ENCODE measurements at places on chromosomes 5 and 9.

GRCh38 chr5:111641533-111642233 is 115.3 kb downstream of the NREP start:
- peak; percentile 76 for DNase-seq

- no peak for DNase-seq
Observed at GRCh38 chr5:116076496-116076895, 8.3 kb upstream of the COMMD10 start.

DNA sequence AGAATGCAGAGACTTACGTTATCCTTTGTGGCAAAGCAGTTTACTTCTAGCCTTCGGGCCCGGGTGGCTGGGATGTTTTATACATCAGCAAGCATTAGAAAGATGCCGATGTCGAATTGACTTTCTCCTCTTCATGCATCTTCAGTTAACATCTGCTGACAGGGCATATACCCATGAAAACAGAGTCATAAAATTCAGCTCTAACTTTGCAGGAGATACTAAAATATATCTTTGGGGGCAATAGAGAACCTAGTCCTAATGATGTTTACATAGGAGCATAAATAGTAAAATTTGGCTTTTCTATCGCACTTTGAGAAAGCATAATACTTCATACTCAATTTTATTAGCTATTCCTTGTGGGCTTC is 247.9 kb downstream of the PRELID2 start:
- DNase-seq: no peak

DNA sequence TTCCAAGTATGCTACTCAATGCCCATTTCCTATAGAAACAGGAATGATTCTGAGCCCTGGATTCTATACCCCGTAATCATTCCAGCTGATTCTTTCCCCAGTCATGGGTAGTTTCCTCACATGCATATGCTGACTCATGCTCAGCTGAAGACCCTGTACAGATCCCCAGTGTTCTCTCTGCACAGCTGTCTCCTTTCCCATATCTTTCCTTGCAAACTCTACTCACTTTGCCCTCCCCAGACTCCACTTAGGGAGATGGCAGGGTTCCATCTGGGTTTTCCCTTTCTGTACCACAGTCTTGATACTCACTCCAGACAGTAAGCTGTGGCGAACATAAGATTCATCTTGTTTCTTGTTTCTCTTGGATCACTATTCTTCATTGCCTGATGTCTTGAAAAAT is 357.6 kb downstream of the RAB3C start:
- peak; percentile 54 for DNase-seq

DNA sequence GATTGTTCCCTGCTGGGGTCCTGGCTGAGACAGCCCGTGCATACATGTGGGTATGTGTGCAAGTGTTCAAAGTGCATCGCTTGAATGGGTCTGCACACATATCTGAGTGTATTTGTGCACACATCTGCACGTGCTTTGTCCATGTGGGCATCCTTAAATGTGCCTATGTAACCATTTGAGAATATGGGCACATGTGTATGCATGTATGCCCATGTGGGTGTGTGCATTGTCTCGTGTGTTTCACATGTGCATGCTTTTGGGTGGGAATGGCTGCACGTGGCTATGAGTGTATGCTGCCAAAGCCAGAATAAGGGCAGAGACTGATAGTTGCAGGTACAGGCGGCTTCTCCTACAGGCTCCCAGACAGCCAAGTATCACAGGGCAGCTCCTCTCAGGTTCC is 107.3 kb downstream of the LHX2 start:
- no peak for DNase-seq

GRCh38 chr9:136438548-136439480 is 831 bp downstream of the INPP5E start:
- peak; percentile 52 for DNase-seq

- no peak for DNase-seq
Observed at GRCh38 chr9:117494401-117495090, 79.7 kb upstream of the ASTN2 start.

GRCh38 chr5:120808135-120808534 is 344.0 kb downstream of the PRR16 start:
- DNase-seq: no peak

- DNase-seq: no peak
Observed at GRCh38 chr9:8391132-8391531, 591.6 kb upstream of the DMAC1 start.

DNA sequence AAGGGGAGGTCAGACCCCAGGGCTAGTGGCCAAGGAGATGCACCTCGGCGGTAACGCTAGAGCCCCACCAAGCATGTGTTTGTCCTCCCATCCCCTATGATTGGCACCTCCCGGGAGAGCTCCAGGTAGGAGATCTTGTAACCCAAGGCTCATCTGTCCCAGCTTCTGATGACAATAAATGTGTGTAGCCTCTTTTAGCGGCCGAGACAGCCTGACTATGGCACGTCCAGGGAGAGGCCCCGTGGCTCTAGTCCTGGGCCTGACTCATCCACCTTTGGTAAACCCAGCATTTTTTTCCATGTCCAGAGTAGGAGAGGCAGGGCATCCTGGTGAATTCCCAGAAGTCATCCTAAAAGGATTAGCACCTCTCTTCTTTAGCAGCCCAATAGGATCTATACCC is 39.2 kb downstream of the IRF1 start:
- peak; percentile 78 for DNase-seq

DNA sequence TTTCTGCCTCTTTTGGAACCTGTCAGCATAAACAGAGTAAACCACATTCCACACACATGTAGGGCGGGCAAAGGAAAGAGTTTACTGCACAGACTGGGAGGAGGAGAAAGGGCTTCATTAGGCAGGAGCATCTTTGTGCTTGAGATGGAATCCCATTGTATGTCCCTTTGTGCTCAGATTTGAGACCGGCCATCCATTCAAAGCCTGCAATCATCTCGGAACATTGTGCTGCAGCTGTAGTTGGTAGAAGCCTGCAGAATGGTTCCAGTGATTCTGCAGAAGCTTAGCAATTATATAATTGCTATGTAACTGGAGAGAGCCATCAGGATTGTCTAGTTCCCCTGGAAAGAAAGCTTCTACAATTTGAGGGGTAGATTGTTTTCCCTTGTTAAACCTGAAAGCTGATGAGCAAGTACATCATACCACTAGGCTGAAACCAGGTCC is 16.5 kb downstream of the ZNF462 start:
- no peak for DNase-seq
